Muscle of leg (tissue), 16 donors: ENCODE measurements at places on chromosomes 16 and 17. TPM values are rescaled to one million over a fixed set of nuclear protein-coding genes. Genes with fewer than 3 reads are reported as not detected.

The GSG1L gene
- 1.5 TPM for polyA plus RNA-seq

DNA sequence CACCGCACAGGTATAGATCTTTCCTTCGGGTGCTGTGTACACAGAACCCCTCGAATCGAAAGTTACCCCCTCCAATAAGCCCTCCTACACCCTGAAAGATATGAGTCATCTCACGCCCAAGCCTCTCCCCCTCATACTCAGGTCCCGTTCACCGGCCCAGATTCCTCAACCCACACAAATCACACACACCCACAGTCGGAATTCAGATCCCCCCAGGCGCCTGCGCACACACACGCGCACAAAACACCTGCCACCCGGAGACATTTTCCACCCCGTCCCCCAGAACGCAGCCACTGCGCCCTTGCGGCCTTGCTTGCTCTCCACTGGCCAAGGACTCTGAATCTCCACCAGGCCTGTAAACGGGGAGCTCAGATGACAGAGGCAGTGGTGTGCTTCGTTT, 4.9 kb downstream of the JPH3 start:
- DNase-seq = no peak

DNA sequence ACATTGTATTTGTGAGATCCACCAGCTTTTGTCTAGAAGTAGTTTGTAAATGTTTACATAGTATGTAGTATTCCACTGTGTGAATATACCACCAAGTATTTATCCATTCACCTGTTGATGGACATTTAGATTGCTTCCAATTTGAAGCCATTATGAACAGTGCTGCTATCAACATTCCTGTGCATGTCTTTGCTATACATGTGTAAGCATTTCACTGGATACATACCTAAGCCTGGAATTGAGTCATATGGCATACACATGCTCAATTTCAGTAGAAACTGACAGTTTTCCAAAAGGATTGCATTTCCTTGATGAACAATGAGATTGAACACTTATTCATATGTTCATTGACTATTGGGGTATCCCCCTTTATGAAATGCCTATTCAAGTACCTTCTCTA, 540.6 kb upstream of the SOX9 start:
- DNase-seq = no peak

DNA sequence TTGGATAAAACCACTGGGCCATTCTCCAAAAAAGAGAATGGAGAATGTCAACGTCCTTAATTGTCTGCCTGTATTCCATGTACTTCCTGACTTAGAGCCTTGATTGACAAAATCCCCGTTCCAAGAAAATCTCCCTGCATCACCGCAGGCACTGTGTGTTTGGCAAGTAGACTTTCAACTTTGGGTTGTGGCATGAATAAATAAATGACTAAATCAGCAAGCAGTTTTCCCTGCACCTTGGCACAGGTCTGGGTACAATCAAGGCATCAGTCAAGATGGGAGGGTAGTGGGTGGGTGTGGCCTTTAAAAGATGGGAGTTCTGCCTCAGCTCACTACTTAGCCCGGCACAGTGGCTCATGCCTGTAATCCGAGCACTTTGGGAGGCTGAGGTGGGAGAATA, 248.5 kb upstream of the RPL38 start:
- DNase-seq = no peak
